ENCODE measurements at places on chromosomes 4 and X. TPM values are rescaled to one million over a fixed set of nuclear protein-coding genes. Genes with fewer than 3 reads are reported as not detected.

- DNase-seq, result no peak
Measured at GRCh38 chr4:76955182-76955581, 5.6 kb downstream of the SEPTIN11 start.

- peak; percentile 61 for DNase-seq
Measured at GRCh38 chr4:1026115-1026514, 14.7 kb downstream of the FGFRL1 start.

DNA sequence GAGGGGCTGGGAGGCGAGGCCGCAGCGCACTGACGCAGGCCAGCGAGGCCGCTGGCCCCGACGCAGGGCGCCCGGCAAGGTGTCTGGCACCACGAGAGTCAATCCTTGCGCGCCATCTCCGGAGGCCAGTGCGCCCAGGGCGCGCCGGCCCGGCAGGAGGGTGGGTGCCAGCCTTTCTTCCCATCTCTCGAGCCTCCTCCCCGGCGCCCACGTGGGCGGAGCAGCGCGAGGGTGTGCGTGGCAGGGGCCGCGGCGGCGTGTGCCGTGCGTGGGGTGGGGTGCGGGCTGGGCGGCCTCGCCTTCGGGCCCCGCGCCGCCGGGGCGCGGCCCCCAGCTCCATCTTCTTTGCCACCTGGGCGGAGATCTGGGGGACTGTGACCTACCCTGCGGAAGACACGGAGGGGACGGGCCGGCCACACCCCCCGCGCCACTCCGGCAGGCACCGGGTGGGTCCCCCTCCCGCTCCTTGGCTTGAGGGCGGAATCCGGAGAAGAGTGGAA is 877 bp downstream of the JAKMIP1 start:
- DNase-seq, result no peak

Gene STARD8
- 0.39 TPM for total RNA-seq

Gene MTMR8
- 5.9 TPM for total RNA-seq

Gene PIR
- 25.1 TPM for total RNA-seq

- no peak for DNase-seq
Measured at GRCh38 chr4:177196615-177197014, 113.1 kb upstream of the NEIL3 start.

Gene COX18
- 20.5 TPM for total RNA-seq

DNA sequence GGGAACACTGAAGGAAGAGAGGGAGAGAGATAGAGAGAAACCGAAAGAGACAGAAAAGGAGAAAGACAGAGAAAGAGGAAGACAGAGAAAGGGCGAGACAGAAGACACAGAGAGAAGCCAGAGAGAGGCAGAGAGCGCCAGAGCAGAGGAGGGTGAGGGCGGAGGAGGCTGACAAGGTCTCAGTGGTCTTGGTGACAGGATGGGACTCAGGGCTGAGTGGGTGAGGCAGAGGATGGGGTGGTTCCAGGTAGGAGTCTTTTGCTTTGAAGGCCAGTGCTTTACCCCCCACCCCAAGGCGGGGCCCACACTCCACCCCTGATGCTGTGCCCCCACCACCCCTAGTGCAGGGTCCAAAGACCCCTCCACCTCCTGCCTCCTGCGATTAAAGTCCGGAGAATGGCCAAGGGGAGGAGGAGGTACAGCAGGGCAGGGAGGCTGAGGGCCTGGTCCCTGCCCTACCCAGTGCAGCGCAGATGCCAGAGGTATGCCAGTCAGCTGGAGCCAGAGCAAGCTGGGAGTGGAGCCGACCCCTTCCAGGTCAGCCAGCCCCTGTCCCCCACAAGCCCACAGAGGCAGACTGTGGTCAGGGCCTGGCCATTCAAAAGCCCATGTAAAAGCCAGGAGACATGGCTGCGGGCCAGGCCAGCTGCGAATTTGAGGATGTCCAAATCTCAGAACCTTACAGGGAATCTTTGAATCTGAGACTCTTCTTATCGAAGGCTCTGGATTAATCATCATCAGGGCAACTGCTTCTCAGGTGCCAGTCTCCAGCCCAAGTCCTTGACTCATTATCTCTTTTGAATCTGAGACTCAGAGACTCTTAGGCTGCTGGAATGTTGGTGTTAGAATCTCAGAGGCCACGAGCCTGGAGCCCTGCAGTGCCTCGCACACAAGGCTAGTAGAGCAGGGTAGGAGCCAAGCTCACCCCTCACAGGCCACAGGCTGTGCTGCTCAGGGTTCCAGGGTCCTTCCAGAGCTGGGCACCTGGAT is 758 bp downstream of the IQSEC2 start:
- DNase-seq, result no peak

DNA sequence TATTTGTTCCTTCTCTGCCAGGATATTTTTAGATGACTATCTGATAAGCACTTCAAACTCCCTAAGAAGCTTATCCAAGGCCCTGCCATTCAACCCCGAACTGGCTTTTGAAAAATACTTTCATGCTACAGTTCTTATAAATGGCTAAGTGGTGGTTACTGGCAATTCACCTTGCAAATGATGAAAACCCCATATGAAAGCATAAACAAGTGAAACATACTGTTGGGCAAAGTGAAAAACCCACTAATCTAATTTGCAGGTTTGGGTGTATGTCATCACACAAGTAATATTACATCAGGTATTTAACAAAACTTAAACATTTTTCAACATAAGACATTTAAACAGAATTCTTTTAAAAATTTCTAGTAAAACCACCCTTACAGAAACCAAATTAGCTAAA is 31.1 kb downstream of the TAPT1 start:
- no peak for DNase-seq

DNA sequence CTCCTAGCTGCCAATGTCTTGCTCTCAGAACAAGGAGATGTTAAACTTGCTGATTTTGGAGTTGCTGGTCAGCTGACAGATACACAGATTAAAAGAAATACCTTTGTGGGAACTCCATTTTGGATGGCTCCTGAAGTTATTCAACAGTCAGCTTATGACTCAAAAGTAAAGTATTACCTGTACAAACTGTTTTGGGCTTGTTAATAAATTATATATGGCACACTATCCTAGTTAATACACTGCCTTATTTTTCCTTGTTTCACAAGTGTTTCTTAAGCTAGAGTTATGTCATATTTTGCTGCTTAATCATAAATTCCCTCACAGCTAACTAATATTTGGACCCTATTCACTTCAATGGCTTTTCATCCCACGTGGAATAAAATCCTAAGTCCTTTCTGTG is 45.3 kb downstream of the STK26 start:
- no peak for DNase-seq

Gene IDS
- 39.2 TPM for total RNA-seq

DNA sequence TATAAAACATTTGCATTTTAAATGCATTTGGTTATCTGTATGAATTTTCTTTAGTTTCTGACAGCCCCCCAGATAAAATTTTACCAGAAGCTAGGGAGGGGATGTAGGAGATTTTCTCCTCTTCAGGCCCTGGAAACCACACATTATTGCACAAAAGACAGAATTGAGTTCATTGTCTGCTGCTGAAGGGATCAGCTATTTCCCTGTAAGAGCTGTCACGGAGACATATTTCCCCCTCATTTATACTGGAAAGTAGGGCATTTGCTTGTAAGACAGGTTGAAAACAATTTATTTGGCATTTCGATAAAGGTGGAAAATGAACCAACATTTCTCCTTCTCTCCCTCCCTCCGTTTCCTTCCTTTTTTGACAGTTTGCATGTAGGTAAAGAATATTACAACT is 241.3 kb upstream of the LCORL start:
- DNase-seq, result no peak

DNA sequence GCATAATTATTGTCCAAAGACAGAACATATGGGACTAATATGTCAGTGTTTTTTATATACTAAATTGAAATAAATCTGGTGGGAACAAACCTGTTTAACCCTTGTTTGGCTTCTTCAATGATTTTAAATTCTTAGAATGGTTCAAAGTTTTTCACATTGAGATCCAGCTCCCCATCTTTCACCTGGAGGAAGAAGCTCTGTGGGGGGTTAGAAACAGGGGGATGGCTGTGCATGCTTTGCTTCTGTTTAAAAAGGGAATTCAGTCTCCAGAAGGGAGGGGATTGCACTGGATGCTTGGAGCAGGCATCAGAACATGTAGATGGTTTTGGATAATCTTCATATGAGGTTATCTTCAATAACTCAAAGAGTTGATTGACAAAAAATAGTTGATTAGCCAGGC is 72.1 kb downstream of the GALNT7 start:
- no peak for DNase-seq

GRCh38 chrX:85084770-85085393 is 81.2 kb downstream of the APOOL start:
- no peak for DNase-seq

DNA sequence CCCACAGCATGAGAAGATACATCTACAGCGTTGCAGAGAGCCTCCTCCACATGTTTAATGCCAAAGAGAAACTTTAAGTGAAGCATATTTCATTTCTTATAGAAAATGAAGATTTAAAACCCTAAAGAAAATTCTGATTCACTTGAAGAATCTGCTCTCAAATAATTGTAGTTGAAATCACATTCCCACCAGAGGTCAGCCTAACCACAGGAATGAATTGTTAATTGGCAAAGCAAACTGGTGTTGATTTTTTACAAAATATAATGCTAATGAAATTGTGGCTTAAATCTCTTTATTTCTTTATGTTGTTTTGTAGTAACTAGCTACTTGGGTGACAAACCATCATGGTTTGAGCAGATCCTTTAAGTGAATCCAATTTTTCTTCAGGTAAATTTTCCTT is 31.1 kb upstream of the WDR17 start:
- no peak for DNase-seq

Gene TLR3
- 0.92 TPM for total RNA-seq

DNA sequence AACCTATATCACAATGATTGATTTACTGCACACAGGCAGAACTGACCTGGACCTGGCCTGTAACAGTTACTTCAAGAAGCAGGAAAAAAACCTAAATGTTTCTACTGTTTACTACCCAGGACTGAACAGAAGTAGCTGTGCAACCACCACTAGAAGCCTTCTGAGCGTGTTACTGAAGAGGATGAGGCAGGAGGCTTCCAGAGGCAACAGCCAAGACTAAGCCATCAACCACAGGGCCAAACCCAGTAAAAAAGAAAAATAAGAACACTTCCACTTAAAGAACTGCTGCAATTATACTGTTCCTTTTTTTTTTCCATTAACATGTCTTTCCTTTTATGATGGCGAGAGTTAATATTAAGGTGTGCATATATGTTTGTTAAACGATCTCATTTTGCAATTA is 29.4 kb upstream of the TTC29 start:
- no peak for DNase-seq

- no peak for DNase-seq
Measured at GRCh38 chrX:817759-818300, 187.2 kb downstream of the SHOX start.

- no peak for DNase-seq
Measured at GRCh38 chr4:173647902-173648301, 117.9 kb upstream of the HAND2 start.

DNA sequence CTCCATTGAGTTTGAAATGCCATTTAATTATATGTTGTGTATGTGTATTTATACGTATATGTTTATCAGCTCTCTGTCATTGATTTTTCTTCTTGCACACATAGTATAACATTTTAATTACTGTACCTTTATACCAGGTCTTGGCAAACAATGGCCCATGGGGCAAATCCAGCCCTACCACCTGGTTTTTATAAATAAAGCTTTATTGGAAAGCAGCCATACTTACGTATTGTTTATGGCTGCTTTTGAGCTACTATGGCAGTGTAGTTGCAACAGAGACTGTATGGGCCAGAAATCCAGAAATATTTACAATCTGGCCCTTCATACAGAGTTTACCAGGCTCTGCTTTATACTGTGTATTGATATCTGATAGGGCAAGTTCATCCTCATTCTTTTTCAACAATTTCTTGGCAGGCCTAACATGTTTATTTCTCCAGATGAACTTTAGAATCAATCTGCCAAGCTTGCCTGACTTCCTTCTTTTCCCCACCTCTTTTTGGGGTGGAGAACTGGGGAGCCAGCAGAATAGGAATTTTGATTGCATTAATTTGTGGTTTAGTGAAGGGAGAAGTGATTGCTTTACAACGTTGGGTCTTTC is 15.8 kb downstream of the DCUN1D4 start:
- no peak for DNase-seq

Gene PACRGL
- total RNA-seq, result 17.9 TPM

Gene FAM53A
- 2.4 TPM for total RNA-seq

Gene MAOB
- total RNA-seq, result 1.4 TPM

DNA sequence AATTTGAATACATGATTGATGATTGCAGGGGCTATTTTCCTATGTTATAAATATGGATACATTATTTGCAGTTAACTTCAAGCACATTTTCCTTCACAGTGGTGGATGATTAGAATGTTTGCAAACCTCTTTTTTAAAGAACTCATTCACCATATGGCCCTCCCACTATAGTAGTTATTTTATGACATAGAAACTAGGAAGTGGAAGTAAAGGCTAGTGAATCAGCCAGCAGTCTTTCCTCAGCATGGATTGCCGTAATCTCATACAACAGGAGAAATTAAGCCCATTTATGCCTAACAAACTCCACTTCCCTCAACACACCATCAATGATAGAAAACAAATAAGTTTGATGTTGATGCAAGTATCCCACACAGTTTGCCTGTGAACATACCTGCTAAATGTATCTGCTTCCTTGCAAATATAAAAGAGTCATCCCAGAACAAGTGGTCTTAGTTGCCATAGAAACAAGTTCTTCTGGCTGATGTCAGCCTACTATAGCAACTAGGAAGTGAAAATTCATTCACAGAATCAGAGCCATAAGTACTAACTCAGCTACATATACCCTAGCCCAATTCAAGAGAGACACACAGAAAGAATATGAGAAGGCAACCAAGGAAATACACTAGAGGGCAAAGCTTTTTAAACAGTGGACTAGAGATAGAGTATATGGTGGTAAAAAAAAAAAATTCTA is 100.9 kb upstream of the RADX start:
- DNase-seq, result no peak

Gene RNF212
- total RNA-seq, result 3.3 TPM

- no peak for DNase-seq
Measured at GRCh38 chr4:113873508-113873907, 105.9 kb downstream of the ARSJ start.

GRCh38 chr4:188466001-188466400 is 326.8 kb downstream of the TRIML1 start:
- no peak for DNase-seq

DNA sequence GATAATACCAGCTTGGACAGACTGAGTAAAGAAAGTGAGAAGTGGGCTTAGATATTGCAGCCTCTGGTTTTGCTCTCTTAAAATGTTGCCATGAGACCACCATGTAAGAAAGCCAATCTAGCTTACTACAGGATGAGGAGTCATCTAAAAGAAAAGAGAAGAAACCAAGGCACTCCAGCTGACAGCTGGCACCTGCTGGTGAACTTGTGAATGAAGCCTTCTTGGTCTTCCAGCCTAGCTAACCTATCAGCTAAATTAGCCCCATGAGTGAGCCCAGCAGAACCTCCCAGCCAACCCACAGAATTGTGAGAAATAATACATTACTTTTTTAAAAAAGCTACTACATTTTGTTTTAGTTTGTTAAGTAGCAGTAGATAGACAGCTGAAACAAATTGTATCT is 154.5 kb upstream of the QRFPR start:
- DNase-seq, result no peak

Gene TIMM8A
- total RNA-seq, result 40.2 TPM

Gene COL4A6
- 16.7 TPM for total RNA-seq
